ENCODE measurements at places on chromosomes 7 and 10.
A peak's percentile ranks its signal among the peaks of the same experiment; 100 is the strongest.

DNA sequence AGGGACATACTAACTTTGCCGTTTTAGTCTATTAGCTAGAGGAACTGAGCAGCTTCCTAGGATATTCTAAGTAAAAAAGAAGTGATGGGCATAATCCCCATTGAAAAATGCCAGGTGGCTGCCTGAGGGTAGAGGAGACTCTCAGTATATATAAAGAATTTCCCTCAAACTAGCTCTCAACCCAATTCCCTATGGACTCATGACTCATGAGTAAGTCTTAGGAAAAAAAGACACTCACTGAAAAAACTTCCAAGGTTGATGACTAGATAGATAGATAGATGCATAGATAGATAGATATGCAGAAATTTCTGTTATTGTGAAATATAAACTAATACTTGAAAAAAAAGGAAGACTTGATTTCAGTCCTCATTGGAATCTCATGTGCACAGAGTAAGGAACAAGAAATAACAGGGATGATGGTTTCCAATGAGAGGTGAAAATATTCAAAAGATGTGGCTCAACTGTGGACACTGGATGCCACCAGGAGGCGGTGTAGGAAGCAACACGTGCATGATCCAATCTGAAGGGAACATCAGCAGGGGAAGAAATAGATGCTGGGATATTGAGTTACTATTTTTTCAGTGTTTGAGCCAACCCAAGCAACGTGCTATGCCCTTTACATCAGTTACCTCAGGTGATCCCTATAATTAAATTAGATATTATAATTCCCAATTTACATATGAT lies 711.0 kb upstream of the LRRTM3 start:
- no peak for DNase-seq

- no peak for DNase-seq
Observed at GRCh38 chr10:59805014-59805413, 51.8 kb upstream of the MRLN start.

DNA sequence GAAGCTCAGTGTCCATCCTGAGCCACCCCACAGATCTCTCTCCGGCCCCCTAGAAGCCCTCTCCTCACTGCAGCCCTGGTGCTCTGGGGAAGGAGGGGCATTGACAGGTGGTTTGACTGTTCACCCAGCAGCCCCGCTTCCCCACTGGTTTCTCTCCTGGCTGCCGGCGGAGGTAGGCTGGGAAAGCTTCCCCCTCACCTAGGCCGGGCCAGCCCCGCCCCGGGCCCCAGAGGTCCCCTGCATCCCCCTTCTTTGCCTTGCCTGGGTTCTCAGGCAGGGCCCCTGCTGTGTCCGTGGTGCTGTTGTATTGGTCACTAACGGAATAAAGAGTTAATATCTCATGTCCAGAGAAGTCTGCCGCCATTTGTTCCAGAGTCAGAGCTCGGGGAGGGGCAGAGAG lies 21.2 kb downstream of the CLEC2L start:
- no peak for DNase-seq

- no peak for DNase-seq
Observed at GRCh38 chr10:108560488-108560887, 1362.8 kb downstream of the XPNPEP1 start.

DNA sequence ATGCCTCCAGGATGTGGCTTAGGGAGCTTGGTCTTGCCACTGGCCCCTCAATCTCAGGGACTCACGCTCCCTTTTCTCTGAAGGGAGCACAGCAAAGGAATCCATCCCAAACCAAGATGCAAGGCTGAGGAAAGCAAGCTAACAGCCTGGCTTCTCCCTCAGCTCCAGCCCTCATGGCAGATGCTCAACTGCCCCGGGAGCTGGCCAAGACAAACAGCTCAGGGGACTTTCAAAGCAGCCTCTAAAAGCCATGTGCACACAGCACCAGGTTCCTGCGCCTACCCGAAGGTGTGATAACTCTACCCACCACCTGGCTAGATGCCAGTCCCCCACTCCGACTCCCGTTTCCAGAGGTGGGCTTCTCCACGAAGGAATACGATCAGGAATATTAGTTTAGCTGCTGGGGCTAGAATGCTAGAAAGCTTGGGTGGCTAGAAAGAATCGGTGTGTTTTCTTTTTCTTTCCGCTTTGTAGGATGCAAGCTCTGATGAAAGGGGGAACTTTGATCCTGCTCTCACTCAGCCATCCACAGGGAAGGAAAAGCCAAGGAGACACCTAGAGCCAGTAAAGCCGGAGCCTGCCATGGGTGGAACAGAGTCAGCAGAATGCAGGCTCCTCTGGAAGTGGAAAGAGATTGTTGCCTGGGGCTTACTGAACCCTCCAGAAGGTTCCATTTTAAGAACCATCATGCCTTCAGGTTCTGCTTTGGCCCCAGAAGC lies 89.0 kb upstream of the FGFR2 start:
- no peak for DNase-seq

DNA sequence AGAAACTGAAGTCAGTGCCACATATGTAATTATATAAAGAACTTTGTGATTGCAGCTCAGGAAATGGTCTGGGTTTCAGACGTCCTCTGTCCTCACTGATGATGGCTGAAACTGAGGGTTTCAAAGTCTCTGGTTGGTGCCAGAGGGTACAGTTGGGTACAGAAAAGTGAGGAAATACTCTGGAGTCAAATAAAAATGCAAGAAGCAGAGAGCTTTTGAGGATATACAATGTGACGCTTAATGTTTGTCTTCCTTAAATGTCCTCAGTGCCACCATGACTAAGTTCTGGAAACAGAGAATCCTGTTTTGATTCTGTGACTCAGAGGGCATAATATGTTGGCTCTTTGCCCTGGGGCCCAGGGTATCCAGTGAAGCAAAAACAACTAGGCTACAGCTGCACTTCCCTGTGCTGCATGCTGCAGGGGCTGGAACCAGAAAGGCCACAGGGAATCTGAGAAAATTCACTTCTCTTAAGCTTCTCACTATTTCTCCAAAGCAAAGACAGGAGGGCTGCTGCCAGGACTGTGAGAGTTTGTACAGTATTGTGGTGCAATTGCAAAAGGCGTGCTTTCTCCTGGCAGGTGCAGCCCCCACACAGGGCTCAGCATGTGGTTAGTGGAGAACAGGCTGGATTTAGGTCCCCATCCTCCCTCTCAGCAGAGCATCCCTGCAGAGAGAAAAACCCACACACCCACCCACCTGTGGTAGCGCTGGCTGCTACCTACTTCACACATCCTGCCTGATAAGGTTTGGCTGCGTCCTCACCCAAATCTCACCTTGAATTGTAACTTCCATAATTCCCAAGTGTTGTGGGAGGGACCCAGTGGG lies 169.5 kb upstream of the SVIL start:
- peak; percentile 62 for DNase-seq

- peak; percentile 19 for DNase-seq
Observed at GRCh38 chr10:114541081-114541796, 116.8 kb downstream of the ABLIM1 start.

GRCh38 chr7:146235195-146235594 lies 118.6 kb downstream of the CNTNAP2 start:
- no peak for DNase-seq

GRCh38 chr10:72567889-72568640 lies 57.8 kb downstream of the MICU1 start:
- no peak for DNase-seq

DNA sequence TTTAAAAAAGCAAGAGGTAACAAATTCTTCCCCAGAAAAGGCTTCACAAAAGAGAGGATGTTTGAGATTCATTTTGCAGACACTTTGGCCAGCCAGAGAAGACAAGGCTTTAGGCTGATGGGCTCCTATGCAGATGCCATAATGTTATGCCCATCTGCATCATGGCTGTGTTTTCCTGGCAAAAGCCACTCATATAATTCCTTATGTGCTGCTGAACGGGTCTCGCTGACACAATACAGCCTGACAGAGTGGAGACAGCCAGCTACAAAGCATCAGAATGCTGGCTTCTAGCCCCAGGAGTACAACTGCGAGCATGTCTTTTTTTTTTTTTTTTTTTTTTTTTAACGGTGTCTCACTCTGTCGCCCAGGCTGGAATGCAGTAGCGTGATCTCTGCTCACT lies 1157.4 kb upstream of the AUTS2 start:
- DNase-seq = no peak

- no peak for DNase-seq
Observed at GRCh38 chr7:29888006-29888405, 81.7 kb downstream of the WIPF3 start.

- DNase-seq = no peak
Observed at GRCh38 chr10:44757551-44758205, 153.5 kb upstream of the TMEM72 start.

DNA sequence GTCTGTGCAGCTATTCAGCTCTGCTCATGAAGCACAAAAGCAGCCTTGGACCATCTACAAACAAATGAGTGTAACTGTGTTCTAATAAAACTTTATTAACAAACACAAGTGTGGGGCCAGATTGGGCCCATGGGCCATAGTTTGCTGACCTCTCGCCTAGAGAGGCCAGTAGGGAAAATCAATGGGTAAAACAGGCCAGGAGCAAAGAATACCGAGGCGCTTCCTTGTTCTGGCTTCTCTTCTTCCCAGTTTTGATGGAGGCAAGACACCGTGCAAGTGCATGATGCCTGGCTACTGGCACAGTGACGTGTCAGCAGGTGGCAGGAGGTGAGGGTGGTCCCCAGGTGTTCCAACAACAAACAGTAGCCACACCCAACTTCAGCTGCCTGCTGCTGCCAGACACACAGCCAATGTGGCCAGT lies 94.3 kb upstream of the SDK1 start:
- no peak for DNase-seq

DNA sequence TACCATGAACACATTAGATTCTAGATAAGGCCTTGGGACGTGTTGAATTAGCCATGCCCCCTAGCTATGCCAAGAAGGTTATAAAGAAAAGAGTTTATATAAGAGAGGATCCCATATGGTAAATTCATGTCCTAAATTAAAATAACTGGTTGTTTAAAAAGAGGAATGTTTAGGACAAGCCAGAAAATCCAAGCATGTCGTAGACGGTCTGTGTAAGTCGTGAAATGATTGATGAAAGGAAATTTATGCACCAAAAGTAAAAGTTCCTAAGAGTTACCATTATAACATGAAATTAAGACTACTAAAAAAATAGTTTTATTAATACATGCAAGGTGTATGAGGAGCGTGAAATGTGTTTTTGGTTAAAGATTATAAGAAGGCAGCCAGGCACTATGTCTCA lies 624.9 kb downstream of the ARL4A start:
- no peak for DNase-seq

- no peak for DNase-seq
Observed at GRCh38 chr7:33678569-33679335, 226.6 kb upstream of the BMPER start.

- no peak for DNase-seq
Observed at GRCh38 chr10:88232983-88233543, 350.1 kb downstream of the RNLS start.

- no peak for DNase-seq
Observed at GRCh38 chr7:82347808-82348207, 95.8 kb downstream of the CACNA2D1 start.

- no peak for DNase-seq
Observed at GRCh38 chr7:81296726-81297125, 377.9 kb upstream of the SEMA3C start.

GRCh38 chr7:131595699-131596098 lies 39.3 kb upstream of the PODXL start:
- DNase-seq = no peak

- no peak for DNase-seq
Observed at GRCh38 chr10:123007558-123008354, 839 bp downstream of the IKZF5 start.

DNA sequence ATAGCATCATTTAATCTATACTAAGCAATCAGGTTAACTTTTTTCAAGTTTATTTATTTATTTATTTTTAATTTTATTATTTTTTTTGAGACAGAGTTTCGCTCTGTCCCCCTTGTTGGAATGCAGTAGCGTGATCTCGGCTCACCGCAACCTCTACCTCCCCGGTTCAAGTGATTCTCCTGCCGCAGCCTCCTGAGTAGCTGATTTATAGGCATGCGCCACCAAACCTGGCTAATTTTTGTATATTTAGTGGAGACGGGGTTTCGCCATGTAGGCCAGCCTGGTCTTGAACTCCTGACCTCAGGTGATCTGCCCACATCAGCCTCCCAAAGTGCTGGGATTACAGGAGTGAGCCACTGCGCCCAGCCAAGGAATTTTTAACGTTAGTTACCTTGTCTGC lies 635 bp upstream of the MYPN start:
- DNase-seq = no peak

- no peak for DNase-seq
Observed at GRCh38 chr10:49356944-49357343, 38.9 kb downstream of the DRGX start.

- no peak for DNase-seq
Observed at GRCh38 chr7:43692582-43693373, 36.5 kb downstream of the COA1 start.

- no peak for DNase-seq
Observed at GRCh38 chr7:36165802-36166201, 12.7 kb downstream of the EEPD1 start.

GRCh38 chr7:14854471-14854870 lies 48.1 kb downstream of the DGKB start:
- DNase-seq = no peak

DNA sequence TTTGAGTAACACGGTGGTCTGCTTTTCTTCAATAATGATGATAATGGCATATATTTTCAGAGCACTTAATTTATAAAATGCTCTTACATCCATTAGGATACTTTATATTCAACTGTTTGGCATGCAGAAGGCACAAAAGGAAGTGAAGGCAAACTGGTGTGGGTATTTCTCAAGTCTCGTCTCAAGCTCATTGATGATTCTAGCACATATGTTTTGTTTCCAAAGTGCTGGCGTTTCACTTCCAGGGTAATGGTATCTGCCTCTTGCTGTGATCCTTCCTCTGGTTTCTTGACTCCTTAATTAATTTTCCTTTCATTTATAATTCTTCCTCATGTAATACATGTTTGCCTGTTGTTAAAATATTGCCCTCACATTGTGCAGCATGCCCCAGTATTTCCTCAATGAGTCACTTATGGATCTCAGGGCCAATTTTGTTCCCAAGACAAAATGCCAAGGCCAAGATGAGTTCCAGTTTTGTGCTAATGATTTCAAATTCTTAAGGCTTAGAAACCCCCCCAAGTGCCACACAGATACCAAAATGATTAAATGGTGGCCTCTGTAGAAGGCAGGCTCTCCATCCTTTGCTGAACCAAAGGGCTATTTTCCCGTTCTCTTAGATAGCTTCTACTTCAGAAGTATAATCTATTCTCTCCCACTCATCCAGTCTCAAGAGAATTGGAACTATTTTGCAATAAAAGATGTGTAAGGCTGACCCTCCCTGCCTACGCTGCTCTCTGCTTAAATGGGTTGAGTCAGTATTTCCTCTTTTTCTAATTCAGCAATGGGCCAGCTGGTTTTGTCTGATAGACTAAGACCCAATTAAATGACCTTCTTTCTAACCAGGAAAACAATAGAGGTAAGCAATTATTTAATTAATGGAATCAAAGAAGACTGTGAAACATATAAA lies 171.2 kb downstream of the ZNF365 start:
- DNase-seq = no peak

- no peak for DNase-seq
Observed at GRCh38 chr10:71099731-71100361, 112.5 kb upstream of the UNC5B start.

Measured in thoracic aorta (tissue), 2 donors.